ENCODE measurements at places on chromosomes 3 and 15.
A peak's percentile ranks its signal among the peaks of the same experiment; 100 is the strongest.

DNA sequence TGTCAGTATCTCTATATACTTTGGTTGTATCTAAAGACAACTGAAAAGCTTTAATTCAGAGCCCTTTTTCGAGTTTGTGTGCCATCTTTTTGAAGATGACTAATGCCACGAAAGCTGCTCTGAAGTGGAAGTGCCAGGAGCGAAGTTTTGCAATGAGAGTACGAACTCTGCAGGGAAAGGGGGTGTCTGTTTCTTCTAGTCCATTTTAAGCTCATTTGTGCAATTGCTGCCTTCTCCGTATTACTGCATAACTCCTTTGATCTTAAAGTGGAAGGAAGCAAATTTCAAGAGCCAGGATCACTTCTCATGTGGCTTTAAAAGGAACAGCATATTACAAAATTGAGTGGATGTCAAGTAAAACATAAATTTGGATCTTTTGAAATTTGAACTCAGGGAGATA lies 245.3 kb downstream of the FEZF2 start:
- DNase-seq, result no peak

DNA sequence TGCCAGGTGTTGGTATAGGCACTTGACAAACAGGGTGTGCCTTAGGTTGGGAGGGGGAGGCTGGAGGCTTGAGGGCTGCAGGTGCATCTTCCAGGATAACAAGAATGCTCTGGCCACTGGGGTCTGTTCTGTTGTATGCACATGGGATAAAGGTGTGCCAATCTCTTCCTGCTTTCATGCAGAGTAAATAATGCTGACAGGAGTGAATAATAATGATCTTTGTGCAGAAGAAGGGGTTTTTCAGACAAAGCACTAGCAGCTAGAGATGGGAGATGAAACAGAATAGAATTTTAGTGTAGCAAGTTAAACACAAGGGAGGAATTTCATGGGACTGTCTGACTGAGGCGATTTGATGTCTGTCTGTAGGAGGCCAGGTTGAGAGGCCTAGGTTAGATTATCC lies 1.9 kb upstream of the ROPN1 start:
- peak; percentile 91 for DNase-seq

- DNase-seq, result no peak
Measured at GRCh38 chr3:144763878-144764454, 792.3 kb downstream of the DIPK2A start.

DNA sequence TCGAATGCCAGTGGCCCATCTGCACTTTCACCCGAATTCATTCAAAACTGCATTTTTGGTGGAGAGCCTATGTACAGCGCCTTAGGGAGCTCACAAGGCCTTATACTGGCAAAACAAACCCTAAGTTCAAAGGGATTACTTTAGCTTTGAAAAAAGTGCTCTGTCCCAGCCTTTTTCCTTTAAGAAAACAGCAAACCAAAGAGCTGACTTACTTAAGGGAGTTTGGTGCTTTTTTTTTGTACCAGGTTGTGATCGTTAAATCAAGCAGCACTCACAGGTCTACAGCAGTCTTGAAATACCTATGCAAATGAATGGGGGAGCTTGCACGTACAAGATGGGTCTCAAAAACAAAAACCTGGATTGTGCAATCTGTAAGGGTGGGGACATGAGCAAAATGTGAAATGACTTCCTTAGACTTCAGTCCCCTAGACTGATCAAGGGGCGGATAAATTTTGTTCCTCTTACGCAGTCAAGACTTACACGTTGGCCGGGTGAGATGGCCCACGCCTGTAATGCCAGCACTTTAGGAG lies 11.6 kb upstream of the PIK3CB start:
- no peak for DNase-seq

- DNase-seq, result peak; percentile 77
Measured at GRCh38 chr3:133269393-133269792, 130.5 kb upstream of the BFSP2 start.

DNA sequence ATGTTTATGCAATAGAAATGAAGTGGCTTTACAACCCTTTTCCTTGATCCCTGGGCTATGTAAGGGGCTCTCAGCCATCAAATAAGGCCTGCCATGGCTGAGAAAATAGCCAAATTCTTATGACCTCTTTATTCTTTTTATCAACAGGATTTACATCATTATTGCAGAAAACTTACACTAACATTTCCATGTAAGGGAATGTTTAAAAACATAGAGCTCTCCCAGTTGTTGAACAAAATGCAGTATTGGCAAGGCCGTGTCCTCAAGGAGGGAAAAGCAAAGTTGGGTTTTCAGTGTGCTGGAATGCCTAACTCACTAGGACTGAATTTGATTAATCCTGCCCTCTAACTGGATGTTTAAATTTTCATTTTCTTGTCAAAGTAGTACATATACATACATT lies 22.3 kb downstream of the NR2C2 start:
- DNase-seq, result no peak

DNA sequence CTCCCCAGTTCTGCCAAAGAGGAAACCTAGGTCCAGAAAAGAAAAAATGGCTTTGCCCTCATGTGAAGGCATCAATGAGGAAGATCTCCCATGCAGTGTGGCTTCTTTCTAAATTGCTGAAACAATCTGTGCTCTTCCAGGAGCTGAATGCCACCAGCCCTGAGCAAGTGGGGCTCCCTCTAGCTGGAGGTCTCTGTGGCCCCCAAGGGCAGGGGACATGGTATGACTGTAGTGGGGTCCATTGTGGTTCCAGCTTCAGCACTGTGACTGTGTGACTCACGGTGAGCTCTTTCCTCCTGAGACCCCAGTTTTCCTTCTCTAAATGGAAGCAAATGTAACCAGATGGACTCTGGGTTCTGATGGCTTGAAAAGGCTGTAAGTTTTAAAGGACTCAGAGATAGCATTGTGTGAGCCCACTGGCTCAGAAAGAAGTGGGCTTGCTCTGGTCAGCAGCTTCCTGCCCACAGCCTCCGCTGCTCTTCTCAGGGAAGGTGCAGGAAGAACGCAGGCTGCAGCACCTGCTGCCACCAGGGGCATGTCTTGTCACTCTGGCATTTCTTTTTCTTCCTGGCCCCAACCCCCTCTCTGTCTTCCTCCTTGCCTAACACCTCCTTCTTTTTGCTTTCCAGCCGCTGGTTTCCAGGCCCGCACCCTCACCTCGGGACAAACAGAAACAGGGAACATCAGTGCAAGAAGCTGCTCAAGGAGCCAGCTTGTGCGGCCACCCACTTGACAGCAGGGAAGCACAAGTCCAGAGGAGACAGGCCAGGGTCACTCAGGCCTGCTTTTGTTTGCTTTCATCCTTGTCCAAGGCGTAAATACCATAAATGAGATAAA lies 5.8 kb upstream of the CXCR6 start:
- DNase-seq, result no peak

GRCh38 chr3:149816311-149816710 lies 3.3 kb downstream of the RNF13 start:
- no peak for DNase-seq

DNA sequence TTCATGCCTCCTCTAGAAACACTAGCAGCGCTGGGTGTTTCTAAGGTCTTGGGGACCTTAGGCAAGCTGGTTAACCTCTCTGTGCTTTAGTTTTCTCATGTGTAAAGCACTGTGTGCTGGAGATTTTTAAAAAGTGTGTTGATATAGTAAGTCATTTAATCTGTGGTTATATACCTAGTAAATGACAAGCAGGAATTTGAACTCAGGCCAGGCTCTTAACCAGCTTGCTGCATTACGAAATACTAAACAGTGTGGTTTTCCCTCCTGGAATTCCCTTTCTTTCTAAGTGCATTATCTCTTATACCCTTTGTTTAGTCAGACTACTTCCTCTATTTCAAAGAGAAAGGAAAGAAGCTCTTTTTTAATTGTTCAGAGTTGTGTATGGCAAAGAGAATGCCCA lies 26.5 kb downstream of the NEO1 start:
- no peak for DNase-seq

DNA sequence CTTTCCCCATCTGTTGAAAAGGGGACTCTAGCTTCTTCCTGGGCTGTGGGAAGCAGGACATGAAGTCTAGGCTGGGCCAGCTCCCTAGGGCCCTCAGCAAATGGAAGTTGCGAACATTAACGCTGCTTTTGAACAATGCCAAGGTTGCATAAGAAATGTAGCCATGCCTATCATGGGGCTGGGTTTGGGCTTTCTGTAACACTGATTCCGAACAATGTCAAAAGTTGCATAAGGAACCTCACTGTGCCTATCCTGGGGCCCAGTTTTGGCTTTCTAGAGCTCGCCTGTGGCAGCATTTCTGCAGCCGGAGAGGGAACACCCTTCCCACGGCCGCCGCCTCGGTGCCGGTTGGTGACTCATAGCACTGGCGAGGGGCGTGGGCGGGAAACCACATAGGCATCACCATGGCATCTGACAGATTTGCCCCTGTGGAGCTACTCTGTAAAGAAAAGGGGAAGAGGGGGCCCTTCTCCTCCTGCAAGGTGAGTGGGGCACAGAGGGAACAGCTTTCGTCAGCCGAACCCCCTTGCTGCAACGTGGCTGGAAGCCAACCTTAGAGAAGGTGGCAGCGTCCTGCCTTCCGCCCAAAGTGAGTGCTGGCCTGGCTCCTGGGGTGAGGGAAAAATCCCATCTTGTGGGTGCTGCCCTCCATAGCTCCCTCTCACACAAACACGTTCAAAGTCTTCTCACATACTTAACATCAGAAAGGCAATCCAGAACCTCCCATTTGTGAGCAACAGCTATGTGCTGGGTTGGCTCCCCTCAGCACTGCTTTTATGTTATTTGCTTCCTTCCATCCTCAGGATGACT lies 46.6 kb upstream of the ATP2B2 start:
- no peak for DNase-seq

- no peak for DNase-seq
Measured at GRCh38 chr3:177624528-177625495, 427.5 kb upstream of the TBL1XR1 start.

DNA sequence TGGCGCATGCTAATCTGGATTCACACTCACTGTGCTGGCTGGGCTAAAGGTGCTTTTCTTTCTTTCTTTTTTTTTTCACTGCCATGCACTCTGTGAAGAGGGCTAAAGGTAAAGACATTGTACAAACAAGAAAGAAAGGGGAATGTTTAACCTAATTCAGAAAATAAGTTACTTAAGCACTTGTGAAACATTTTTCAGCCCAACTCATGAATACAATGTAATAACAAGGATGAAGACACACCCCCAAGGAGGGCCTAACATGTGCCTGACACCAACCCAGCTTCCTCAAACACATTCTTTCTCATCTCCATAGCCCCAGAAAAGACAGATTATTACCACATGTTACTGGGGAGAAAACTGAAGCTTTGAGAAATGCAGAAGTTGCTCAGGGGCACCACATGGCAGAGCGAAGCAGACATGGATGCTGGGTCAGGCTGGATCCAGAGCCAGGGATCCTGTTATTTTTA lies 5.7 kb downstream of the STIMATE start:
- no peak for DNase-seq

DNA sequence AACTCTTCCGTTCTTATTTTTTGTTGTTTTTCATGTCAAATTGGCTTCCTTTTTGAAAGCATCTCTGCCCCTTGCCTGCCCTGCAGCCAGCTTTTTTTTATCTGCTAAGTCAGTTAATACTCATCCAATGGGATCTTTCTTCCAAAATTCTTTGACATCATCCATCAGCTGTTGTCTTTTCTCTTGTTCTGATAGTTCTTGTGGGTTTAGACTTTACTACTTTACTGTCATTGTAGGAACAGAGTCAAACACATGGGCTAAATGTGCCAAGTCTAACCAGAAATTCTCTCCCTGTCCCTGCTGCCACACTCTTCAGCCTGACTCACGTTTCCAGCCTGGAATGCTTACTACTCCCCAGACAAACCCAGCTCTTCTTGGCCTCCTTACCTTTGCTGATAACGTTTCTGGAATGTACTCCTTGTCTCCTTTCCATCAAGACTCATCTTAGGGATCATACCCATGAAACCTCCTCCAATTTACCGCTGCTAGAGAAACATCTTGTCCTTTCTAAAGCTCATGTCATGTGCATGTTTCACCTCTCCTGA lies 10.7 kb upstream of the VPS8 start:
- no peak for DNase-seq

- DNase-seq, result no peak
Measured at GRCh38 chr3:98961161-98962155, 60.0 kb upstream of the DCBLD2 start.

DNA sequence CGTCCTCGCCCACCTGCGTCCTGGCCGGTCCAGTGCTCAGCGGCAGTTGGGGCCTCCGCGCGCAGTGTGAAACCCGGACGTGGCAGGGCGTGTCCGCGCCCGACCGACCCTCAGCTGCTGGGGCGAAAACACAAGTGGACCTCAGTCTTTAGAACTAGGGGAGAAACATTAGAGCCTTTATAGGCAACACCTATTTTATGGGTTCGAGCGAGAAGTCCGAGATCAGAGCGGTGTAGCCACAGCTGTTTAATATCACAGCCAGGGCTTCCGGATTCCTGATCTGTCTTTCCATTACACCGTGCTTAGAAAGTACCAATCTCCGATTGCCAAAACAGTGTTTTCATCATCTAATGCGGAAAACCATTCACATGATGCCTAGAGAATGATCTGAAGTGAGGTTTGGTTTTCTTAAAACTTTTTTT lies 506 bp downstream of the RAD51 start:
- DNase-seq, result no peak

GRCh38 chr15:88491158-88491557 lies 23.6 kb downstream of the MRPS11 start:
- peak; percentile 45 for DNase-seq

DNA sequence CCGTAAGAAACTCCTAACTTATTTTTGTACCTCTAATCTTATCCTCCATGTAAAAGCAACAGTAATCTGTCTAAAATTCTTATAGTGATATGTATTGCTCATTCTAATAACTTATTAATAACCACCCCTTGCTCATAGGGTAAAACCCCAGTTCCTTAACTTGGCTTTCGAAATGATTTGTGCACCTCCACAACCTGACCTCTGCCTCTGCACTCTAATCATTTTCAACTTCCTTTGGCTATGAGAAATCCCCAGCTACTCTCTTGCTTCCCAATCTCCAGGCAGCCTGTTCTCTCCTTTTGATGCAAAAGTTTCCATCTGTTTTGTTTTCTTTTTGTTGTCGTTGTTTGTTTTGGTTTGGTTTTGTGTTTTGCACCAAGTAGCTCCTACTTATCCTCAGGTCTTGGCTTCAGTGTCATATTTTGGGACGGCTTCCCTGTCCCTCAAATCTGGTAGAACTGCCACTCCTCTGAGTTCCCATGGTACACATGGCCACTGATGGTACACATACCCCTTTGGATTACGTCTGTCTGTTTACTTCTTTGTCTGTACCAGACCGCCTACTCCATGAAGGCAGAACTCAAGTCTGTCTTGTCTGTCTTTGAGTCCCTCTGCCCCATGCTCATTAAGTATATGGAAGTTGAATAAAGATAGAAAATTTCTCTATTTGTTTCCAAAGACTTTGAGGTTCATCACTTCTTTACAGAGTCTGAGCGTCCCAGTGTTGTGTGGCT lies 105.6 kb upstream of the TGFBR2 start:
- no peak for DNase-seq

DNA sequence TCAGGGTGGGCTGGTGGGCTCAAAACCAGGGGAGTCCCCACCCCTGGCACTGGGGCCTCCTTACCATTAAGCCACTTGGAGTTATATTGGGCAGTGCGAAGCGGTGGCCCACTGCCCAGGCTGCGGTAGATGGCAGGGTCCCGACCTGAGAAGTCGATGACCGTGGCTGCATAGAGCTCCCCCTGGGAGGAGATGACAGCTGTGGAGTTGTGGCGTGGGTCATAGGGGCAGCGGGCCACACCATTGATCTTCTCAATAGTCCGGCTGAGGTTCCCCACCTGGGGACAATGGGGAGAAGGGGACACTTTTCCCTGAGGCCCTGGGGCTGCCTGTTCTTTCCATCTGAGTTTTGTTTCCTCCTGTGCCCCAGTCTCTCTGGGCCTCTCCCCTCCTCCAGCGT lies 99.8 kb downstream of the SEMA5B start:
- DNase-seq, result no peak

Data from COR-L47 (cell line).